ENCODE measurements at places on chromosomes 2 and 18. TPM values are rescaled to one million over a fixed set of nuclear protein-coding genes. Genes with fewer than 3 reads are reported as not detected.

DNA sequence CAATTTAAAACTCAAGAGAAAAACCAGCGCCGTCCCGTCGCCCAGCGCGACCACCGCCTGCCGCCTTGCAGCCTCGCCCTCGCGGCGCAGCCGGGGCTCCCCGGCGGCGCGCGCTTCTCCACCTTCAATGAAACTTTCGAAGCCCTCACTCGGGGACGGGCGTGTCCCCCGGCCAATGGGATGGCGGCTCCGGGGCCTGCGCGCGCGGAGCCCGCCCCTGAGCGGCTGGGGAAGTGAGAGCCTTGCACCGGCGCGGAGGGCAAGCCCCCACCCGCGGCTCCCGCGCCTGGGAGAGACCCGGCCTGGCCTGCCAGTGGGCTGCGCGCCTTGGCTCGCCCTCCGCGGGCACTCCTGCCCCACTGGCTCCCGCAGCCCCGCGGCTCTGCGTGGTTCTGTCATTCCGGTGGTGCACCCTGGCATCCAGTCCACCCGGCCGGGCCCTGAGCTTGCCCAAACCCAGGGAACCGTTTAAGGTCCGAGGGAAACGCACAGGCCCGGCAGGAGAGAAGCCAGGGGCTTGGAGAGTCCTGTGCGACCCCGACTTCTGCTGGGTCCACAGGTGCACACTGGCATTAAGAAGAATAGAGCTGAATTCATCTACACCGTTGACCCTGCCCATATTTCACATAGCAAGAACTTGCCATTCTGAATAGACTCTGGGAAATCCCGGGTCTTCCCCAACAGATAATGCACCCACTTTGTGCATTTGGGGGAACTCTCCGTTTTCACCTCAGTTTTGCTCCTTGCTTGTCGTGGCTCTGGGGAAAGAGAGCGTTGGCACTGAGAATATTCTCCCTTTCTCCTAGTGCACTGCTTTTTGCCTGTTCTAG is at the start of gene PIEZO2:
Gene PIEZO2 (minus strand): TSS at position 129 of the 830 bp plus-strand sequence. CDS start 981 bp downstream, outside the sequence.
- no peak within 1 kb of the TSS for H3K4me3 ChIP-seq
- H3K27ac ChIP-seq: no peak within 1 kb of the TSS
- peak; percentile 78 for DNase-seq
- H3K4me1 ChIP-seq: peaks cover 3% of the 10 kb centered on the region
- peaks cover 24% of the 10 kb centered on the region for H3K27me3 ChIP-seq
- no peaks in the 10 kb centered on the region for H3K36me3 ChIP-seq

DNA sequence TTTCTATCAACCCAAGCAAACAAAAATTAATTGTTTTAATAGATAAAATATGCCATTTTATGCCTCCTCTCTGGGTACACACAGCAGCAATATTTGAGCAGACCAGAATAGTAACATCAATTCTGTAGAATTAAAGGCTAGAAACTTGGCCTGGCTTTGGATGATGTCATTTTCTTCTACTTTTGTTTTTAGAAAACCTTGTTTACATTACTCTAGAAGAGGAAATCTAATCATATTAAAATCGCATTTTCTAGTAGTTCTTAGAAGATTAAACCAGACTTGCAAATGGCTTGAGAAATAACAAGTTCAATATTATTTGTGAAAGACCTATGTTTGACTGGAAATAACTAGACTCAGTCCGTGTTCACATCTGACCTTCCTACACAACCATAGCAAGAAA is 102.3 kb upstream of the RFX8 start:
- no peaks in the 10 kb centered on the region for H3K4me1 ChIP-seq
- DNase-seq: no peak
- no peaks in the 10 kb centered on the region for H3K36me3 ChIP-seq
- no peak overlapping the region for H3K27ac ChIP-seq
- no peak overlapping the region for H3K4me3 ChIP-seq

- H3K4me1 ChIP-seq: no peaks in the 10 kb centered on the region
- H3K4me3 ChIP-seq: no peak overlapping the region
- no peak overlapping the region for H3K27ac ChIP-seq
These were observed 34.9 kb downstream of the FAM110C start for GRCh38 chr2:11248-11941.

GRCh38 chr18:9730786-9731185 is 22.7 kb downstream of the RAB31 start:
- no peaks in the 10 kb centered on the region for H3K27me3 ChIP-seq
- H3K4me3 ChIP-seq: no peak overlapping the region
- no peaks in the 10 kb centered on the region for H3K36me3 ChIP-seq
- H3K27ac ChIP-seq: no peak overlapping the region

DNA sequence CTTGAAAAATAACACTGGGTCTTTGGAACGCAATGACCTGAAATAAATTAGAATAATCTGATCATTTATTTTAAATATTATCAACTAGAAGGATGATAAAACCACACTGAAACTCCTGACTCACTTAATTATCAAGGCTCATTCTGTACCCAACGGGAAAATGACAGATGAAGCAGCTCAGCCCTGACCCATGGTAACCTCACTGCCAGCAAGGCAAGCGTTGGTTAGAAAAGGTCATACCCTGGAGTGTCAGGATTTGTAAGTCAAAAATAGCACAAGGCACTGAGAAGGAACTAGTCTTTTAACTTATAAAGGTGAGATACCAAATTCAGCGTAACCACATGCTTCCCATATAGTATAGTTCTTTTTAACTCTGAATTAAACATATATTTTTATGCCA is 277.5 kb downstream of the ETAA1 start:
- no peaks in the 10 kb centered on the region for H3K4me1 ChIP-seq
- no peak overlapping the region for H3K4me3 ChIP-seq
- H3K27ac ChIP-seq: no peak overlapping the region
- no peaks in the 10 kb centered on the region for H3K27me3 ChIP-seq
- H3K36me3 ChIP-seq: no peaks in the 10 kb centered on the region
- DNase-seq: no peak

SIX2 gene
- total RNA-seq: 0.28 TPM

MRO gene
- 2.9 TPM for total RNA-seq

DNA sequence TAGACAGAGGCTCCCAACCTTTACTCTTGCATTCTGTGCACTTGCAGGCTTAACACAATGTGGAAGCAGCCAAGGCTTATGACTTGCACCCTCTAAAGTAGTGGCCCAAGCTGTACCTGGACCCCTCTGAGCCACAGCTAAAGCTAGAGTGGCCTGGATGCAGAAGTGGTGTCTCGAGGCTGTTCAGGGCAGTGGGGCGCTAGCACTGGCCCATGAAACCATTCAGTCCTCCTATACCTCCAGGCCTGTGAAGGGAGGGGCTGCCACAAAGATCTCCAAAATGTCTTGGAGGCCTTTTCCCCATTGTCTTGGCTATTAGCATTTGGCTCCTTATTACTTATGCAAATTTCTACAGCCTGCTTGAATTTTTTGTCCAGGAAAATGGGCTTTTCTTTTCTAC is 207.7 kb downstream of the OSR1 start:
- H3K4me1 ChIP-seq: no peaks in the 10 kb centered on the region
- H3K4me3 ChIP-seq: no peak overlapping the region
- no peak overlapping the region for H3K27ac ChIP-seq

- peak overlapping the region; percentile 55 for H3K4me3 ChIP-seq
- peak; percentile 51 for DNase-seq
- H3K4me1 ChIP-seq: peaks cover 10% of the 10 kb centered on the region
- no peak overlapping the region for H3K27ac ChIP-seq
- peaks cover 35% of the 10 kb centered on the region for H3K27me3 ChIP-seq
These were observed 1.1 kb upstream of the TMEFF2 start for GRCh38 chr2:192195548-192196418.

LYG1 gene
- 21.0 TPM for total RNA-seq

GRCh38 chr2:192948316-192948715 is 753.6 kb upstream of the TMEFF2 start:
- no peak overlapping the region for H3K27ac ChIP-seq
- H3K36me3 ChIP-seq: no peaks in the 10 kb centered on the region
- H3K27me3 ChIP-seq: no peaks in the 10 kb centered on the region
- no peak for DNase-seq
- H3K4me1 ChIP-seq: no peaks in the 10 kb centered on the region
- no peak overlapping the region for H3K4me3 ChIP-seq

FBXO41 gene
- 5.2 TPM for total RNA-seq

DNA sequence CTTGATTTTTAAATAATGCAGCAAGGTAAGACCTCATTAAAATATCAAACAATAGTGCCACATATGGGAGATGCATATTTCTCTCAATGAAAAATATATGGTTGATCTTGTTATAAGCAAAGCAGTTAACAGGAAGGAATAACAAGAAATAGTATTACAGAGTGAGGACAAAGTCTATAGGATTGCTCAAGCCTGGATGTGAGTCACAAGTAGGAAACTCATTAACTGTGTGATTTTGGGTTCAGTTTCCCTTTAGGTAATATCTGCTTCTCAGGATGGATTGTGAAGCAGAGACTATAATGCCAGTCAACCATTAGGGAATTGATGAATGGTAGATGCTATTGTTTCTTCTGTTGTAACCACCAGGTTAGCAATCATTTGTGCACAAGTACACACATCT is 42.9 kb upstream of the SPHKAP start:
- H3K4me1 ChIP-seq: no peaks in the 10 kb centered on the region
- H3K4me3 ChIP-seq: no peak overlapping the region
- H3K27me3 ChIP-seq: no peaks in the 10 kb centered on the region
- no peak overlapping the region for H3K27ac ChIP-seq
- no peak for DNase-seq

LCT gene
- not detected for total RNA-seq

GRCh38 chr2:15636972-15637785 is 45.5 kb downstream of the DDX1 start:
- H3K27ac ChIP-seq: peak overlapping the region; percentile 34
- H3K27me3 ChIP-seq: no peaks in the 10 kb centered on the region
- DNase-seq: no peak
- peaks cover 13% of the 10 kb centered on the region for H3K4me1 ChIP-seq

TGIF1 gene
- 93.8 TPM for total RNA-seq

- no peak overlapping the region for H3K27ac ChIP-seq
- no peak for DNase-seq
- no peak overlapping the region for H3K4me3 ChIP-seq
- H3K36me3 ChIP-seq: no peaks in the 10 kb centered on the region
- H3K27me3 ChIP-seq: no peaks in the 10 kb centered on the region
These were observed 265.5 kb downstream of the CYRIA start for GRCh38 chr2:16400127-16400623.

DNA sequence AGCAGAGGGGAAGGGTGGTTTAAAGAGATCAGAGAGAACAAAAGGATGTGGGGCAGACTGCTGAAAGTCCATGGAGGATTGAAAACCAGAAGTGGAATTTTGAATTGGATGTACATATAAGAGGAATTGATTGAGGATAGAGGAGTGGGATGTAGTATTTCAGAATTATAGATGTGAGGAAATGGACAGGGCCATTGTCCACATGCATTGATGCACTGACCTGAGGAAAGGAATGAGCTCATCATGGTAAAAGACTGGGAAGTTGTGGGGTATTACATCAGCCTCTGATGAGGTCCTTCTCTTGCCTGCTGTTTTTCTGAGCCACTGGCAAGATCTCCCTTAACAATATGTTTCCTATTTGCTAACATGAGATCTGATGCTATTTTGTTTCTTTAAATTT is 365.7 kb upstream of the FANCL start:
- no peaks in the 10 kb centered on the region for H3K27me3 ChIP-seq
- DNase-seq: no peak
- no peak overlapping the region for H3K27ac ChIP-seq
- no peaks in the 10 kb centered on the region for H3K4me1 ChIP-seq
- H3K36me3 ChIP-seq: no peaks in the 10 kb centered on the region

DNA sequence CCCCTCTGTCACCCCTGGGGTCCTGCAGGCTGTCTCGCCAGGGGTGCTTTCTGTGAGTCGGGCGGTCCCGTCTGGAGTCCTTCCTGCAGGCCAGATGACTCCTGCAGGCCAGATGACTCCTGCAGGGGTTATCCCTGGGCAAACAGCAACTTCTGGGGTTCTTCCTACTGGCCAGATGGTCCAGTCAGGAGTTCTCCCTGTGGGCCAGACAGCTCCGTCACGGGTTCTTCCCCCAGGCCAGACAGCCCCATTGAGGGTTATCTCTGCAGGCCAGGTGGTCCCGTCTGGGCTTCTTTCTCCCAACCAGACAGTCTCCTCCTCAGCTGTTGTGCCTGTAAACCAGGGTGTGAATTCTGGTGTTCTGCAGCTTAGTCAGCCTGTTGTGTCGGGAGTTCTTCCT is 27.6 kb downstream of the ADNP2 start:
- H3K4me3 ChIP-seq: no peak overlapping the region
- no peaks in the 10 kb centered on the region for H3K4me1 ChIP-seq
- H3K27me3 ChIP-seq: no peaks in the 10 kb centered on the region
- no peak for DNase-seq
- H3K27ac ChIP-seq: no peak overlapping the region

- H3K4me3 ChIP-seq: no peak overlapping the region
- H3K36me3 ChIP-seq: no peaks in the 10 kb centered on the region
- H3K4me1 ChIP-seq: peaks cover 5% of the 10 kb centered on the region
- no peaks in the 10 kb centered on the region for H3K27me3 ChIP-seq
These were observed 7.5 kb downstream of the MAP4K4 start for GRCh38 chr2:101704816-101705578.

DNA sequence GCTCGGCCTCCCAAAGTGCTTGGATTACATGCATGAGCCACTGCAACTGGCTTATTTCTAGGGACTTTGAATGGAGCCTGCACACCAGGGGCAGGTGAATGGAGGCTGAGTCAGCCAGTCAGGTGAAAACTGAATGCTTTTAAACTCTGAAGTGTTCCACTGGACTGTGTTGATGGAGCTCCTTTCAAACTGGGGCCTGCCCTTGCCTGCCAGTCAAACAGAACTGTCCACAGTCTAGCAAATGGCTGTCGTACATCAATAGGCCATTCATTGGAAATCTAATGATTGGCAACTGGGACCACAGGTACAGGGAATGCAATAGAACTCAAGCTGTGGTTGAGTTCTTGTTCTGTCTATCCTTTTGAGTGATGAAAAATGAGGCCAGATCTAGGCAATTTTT is 966 bp upstream of the NOSTRIN start:
- no peak for DNase-seq
- H3K36me3 ChIP-seq: no peaks in the 10 kb centered on the region
- H3K4me3 ChIP-seq: no peak overlapping the region
- H3K27ac ChIP-seq: peak overlapping the region; percentile 79
- H3K27me3 ChIP-seq: no peaks in the 10 kb centered on the region

DNA sequence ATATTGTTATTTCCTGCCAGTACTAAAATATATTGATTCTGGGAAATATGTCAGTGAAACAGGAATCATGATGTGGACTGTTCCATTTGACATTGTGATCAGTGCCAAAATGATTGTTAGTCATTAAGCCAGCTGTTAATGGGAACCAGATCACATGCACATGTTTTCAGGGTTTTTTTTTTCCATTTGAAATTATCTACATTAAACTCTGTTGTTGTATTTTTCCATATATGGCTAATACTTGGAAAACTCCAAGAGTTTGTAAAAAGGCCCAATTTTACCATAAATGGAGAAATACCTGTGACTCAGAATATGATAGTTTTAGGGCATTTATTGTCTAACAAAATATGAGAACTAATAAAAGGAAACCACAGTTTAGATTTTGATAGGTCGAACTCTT is 13.4 kb downstream of the ITGAV start:
- H3K27me3 ChIP-seq: no peaks in the 10 kb centered on the region
- no peak for DNase-seq
- no peaks in the 10 kb centered on the region for H3K36me3 ChIP-seq
- no peak overlapping the region for H3K4me3 ChIP-seq
- H3K4me1 ChIP-seq: peaks cover 6% of the 10 kb centered on the region
- H3K27ac ChIP-seq: no peak overlapping the region

- no peak overlapping the region for H3K27ac ChIP-seq
- no peaks in the 10 kb centered on the region for H3K36me3 ChIP-seq
- H3K27me3 ChIP-seq: no peaks in the 10 kb centered on the region
- no peak overlapping the region for H3K4me3 ChIP-seq
These were observed 504.8 kb upstream of the NRP2 start for GRCh38 chr2:205177546-205177945.

EIF2AK2 gene
- total RNA-seq: 37.6 TPM

GRCh38 chr2:12604341-12604740 is 112.4 kb upstream of the TRIB2 start:
- H3K27ac ChIP-seq: no peak overlapping the region
- H3K36me3 ChIP-seq: no peaks in the 10 kb centered on the region
- no peak for DNase-seq
